Esophagus squamous epithelium (tissue), 5 donors: ENCODE measurements at places on chromosomes 7 and 10.

DNA sequence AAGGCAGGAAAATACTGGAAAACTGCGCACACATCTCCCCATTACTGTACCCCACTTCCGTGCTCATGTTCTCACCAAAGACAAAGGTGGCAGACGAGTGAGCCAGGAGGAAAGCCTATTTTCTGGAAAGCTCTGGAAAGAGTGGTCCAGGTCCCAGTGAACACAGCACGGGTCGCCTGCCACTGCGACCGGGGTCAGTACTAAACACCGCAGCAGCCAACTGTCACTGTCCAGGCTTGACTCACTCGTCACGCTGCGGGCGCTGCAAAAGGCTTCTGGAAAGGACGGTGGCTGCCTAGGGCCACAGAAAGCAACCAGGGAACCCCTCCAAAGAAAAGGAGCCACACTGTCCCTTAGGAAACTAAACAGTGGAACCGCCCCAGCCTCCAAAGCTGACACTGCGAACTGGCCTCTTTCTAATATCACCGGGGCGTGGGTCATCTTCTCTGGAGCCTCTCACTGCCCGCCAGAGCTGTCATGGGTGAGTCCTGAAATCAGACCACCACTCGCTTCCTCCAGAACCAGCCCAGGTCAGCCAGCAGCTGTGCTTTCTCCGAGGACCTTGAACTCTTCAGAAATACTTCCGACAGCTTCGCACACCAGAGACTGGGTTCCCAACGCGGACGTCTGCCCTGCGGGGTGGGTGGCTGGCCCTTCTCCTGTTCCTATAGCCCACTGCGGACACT lies 4.0 kb downstream of the RADIL start:
- no peaks in the 10 kb centered on the region for H3K27me3 ChIP-seq
- H3K4me3 ChIP-seq, result no peak overlapping the region
- DNase-seq, result no peak
- H3K4me1 ChIP-seq, result peaks cover 12% of the 10 kb centered on the region
- H3K27ac ChIP-seq, result no peak overlapping the region

DNA sequence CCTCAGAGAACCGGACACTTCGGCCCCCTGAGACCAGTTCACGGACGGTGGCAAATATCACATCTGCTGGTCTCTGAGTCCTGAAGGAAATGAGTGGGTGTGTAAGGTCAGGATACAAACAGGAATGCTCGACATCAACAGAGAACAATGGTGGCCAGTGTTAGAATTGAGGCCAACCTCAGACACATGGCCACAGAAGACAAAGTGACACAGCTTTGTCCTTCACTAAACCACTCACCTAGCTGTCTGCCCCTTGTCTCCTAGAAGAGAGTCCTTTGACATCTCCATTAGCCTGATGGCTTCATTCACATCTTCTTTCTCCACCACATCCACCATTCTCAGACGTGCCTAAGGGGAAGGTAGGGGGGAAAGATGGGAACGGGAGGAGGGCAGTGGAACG lies 4.3 kb downstream of the COPS6 start:
- no peak for DNase-seq
- no peak overlapping the region for H3K4me3 ChIP-seq
- peaks cover 4% of the 10 kb centered on the region for H3K4me1 ChIP-seq
- no peak overlapping the region for H3K27ac ChIP-seq
- no peaks in the 10 kb centered on the region for H3K27me3 ChIP-seq

DNA sequence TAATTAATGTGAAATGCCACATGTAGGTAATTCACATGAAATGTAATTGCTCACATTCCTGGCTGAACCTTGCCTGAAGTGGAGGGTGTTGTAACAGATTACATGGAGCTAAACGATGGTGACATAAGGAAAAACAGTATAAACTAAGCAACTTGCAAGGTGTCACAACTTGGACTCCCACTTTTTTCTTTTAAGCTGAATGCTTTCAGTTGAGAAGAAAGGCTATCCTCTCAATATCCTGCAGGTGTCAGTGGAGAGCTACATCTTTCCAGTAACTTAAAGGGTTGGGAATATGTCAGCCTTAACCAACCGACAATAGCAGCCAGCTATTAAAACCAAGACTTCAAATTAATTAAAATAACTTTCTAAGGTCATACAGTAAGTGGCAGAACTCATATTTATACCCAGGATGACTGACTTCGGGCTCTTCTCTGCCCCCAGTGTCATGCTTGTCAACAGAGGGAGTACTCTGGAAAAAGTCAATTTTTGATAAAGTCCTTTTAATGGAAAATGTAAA lies 33.7 kb downstream of the NRBF2 start:
- no peak overlapping the region for H3K27ac ChIP-seq
- peaks cover 19% of the 10 kb centered on the region for H3K4me1 ChIP-seq
- no peak for DNase-seq
- peaks cover 72% of the 10 kb centered on the region for H3K36me3 ChIP-seq

GRCh38 chr10:9921544-9921943 lies 1096.1 kb upstream of the CELF2 start:
- H3K27ac ChIP-seq, result no peak overlapping the region
- no peak for DNase-seq
- no peaks in the 10 kb centered on the region for H3K4me1 ChIP-seq
- H3K4me3 ChIP-seq, result no peak overlapping the region
- H3K27me3 ChIP-seq, result no peaks in the 10 kb centered on the region
- H3K36me3 ChIP-seq, result no peaks in the 10 kb centered on the region

GRCh38 chr7:37284805-37285231 lies 163.8 kb downstream of the ELMO1 start:
- H3K36me3 ChIP-seq, result no peaks in the 10 kb centered on the region
- no peaks in the 10 kb centered on the region for H3K27me3 ChIP-seq
- no peak overlapping the region for H3K27ac ChIP-seq

DNA sequence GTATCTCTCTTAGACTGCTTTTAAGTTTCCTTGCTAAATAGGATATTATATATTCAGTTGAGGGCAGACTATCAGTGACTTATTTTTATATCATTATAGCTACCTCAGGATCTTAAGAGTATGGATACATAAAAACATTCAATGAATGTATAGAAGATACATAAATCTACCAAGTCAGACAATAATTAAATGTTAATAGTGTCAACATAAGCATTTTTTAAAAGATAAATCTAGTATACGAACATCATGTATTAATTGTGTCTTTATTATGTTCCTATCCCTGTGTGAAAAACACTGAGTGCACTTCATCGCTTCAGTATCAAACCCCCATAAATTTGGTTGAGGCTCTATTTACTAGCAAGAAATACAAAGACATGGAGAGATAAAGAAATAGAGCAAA lies 242.8 kb downstream of the CRPPA start:
- H3K4me1 ChIP-seq, result no peaks in the 10 kb centered on the region
- H3K36me3 ChIP-seq, result no peaks in the 10 kb centered on the region
- H3K27me3 ChIP-seq, result no peaks in the 10 kb centered on the region

GRCh38 chr7:17781491-17782215 lies 158.6 kb downstream of the SNX13 start:
- no peak overlapping the region for H3K27ac ChIP-seq
- no peak for DNase-seq
- H3K27me3 ChIP-seq, result no peaks in the 10 kb centered on the region
- H3K4me1 ChIP-seq, result no peaks in the 10 kb centered on the region
- H3K36me3 ChIP-seq, result no peaks in the 10 kb centered on the region
- no peak overlapping the region for H3K4me3 ChIP-seq
